ENCODE measurements at places on chromosomes 12 and 14. TPM values are rescaled to one million over a fixed set of nuclear protein-coding genes. Genes with fewer than 3 reads are reported as not detected.

GRCh38 chr12:124217508-124218242 is 77.2 kb upstream of the RFLNA start:
- DNase-seq = no peak

DNA sequence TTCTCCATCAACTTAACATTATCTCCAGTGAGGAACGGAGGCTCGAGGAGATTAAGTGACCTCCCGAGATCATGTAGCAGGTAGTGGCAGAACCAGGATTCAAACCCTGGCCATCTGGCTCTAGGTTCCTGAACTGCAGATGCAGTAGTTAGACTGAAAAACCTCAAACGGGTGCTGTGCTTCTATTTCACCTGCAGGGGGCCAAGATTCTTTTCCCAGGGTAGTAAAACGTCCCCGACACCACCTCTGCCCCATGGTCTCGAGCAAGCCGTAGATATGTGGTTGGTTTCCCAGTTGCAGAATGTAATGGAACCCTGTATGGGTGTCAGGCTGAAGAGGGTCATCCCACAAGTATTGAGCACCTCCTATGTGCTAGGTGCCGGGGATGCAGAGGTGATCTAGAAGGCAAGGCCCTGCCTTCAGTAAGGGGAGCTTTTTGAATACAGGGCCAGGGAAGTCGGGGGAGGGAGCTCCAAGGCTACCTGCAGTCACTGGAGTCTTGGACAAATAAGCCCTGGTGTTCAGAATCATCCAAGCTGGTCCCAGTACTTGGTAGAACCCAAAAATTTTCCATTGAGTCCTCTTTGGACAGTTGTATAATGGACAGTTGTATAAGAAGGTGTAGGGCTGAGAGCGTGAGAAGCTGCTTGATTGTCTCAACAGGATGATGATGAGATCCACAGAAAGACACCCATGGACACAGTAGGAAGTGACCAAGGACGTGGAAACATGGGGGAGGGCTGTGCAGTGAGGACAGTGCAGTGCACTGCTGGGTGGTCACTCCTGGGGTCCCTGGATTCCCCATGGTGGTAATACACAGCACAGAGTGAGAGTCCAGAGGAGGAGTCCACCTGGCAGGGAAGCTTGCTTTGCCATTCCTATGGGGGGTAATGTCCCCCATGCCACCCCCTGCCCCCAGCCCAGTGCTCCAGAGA is 197.2 kb downstream of the CHST11 start:
- no peak for DNase-seq

Gene PLEKHD1
- total RNA-seq = 0.21 TPM

Gene GALNT6
- total RNA-seq = 8.0 TPM

Gene PELI2
- total RNA-seq = 3.0 TPM
